Ascending aorta (tissue), 2 donors: ENCODE measurements at places on chromosomes 7 and 10.

- H3K4me3 ChIP-seq: no peak overlapping the region
- H3K4me1 ChIP-seq: no peaks in the 10 kb centered on the region
- DNase-seq: no peak
- H3K36me3 ChIP-seq: no peaks in the 10 kb centered on the region
- no peaks in the 10 kb centered on the region for H3K27me3 ChIP-seq
These were observed 86.6 kb downstream of the AHCYL2 start for GRCh38 chr7:129311429-129311828.

- no peaks in the 10 kb centered on the region for H3K27me3 ChIP-seq
- no peak overlapping the region for H3K27ac ChIP-seq
- H3K4me1 ChIP-seq: no peaks in the 10 kb centered on the region
These were observed 100.8 kb downstream of the DNAJB6 start for GRCh38 chr7:157437519-157438061.

GRCh38 chr7:909358-910329, 33.3 kb downstream of the GET4 start:
- peak; percentile 80 for DNase-seq
- no peaks in the 10 kb centered on the region for H3K4me1 ChIP-seq
- peak overlapping the region; percentile 61 for H3K4me3 ChIP-seq
- H3K27ac ChIP-seq: no peak overlapping the region
- no peaks in the 10 kb centered on the region for H3K36me3 ChIP-seq

DNA sequence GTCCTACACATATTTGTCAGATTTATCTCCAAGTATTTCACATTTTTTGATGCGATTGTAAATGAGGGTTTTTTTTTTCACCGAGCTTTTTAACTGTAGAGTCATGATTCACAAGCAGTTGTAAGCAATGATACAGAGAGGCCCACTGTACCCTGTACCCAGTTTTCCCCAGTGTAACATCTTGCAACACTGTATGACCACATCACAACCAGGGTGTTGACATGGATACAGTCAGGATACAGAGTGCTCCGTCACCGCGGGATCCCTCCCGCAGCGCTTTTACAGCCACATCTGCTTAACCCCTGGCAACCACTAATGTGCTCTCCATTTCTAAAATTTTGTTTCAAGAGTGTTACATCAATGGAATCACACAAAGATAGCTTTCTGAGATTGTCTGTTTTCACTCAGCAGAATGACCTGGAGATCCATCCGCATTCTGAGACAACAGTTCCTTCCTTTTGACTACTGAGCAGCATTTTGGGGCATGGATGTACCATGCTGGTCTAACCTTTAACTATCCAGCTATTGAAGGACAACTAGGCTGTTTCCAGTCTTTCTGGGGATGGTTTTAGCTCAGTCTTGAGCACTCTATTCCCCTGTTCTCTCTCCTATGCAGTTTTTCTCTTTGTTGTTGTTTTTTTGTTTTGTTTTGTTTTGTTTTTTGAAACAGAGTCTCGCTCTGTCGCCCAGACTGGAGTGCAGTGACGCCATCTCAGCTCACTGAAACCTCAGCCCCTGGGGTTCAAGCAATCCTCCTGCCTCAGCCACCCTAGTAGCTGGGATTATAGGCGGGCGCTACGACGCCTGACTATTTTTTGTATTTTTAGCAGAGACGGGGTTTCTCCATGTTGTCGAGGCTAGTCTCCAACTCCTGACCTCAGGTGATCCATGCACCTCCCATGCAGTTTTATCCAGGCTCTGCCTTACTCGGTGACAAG, 25.9 kb downstream of the GPRIN2 start:
- no peak overlapping the region for H3K27ac ChIP-seq
- H3K4me3 ChIP-seq: no peak overlapping the region
- H3K36me3 ChIP-seq: no peaks in the 10 kb centered on the region

DNA sequence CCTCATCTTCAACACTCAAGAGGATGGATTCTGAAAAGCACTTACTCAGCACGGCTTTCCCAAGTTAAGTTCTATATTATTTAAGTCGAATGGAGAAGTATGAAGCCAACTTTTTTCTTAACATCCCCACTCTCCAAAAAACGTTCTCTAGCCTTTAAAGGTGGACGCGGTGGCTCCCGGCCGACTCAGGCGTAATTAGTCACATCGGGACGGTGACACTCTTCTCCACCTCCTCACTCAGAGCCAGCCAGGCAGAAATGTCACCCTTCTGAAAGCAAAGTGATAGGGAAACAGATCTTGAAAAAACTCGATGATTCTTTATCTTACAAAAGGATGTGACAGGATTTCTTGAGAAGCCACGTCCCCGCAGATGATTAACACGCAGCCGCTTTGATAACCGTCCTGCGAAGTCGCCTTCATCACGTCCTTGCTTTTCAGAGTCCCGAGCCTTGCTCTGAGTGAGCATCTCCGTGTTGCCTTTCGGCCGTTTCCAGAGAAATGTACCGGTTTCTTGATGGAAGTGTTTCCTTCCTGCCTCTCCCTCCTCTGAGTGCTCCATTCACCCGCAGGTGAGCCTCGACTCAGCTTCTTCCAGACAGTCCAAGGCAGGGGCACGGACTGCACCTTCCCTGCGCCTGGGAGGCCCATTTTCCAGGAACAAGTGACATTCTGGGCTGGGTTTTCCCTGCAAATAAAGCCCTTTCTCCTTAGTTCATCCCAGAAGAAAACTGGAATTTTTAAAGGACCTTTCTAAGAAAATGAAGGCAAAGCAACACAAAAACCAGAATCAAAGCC, 314.8 kb downstream of the DNAJB6 start:
- no peak for DNase-seq
- no peak overlapping the region for H3K27ac ChIP-seq
- no peaks in the 10 kb centered on the region for H3K27me3 ChIP-seq
- H3K4me1 ChIP-seq: no peaks in the 10 kb centered on the region

DNA sequence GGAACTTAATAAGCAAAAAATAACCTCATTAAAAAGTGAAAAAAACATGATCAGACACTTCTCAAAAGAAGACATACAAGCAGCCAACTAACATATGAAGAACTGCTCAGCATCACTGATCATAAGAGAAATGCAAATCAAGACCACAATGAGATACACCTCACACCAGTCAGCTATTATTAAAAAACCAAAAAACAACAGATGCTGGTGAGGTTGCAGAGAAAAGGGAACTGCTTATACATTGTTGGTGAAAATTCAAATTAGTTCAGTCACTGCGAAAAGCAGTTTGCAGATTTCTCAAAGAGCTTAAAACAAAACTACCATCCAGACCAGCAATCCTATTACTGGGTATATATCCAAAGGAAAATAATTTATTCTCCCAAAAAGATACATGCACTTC, 513.3 kb downstream of the MDFIC start:
- H3K4me1 ChIP-seq: no peaks in the 10 kb centered on the region
- H3K27ac ChIP-seq: no peak overlapping the region
- DNase-seq: no peak
- H3K36me3 ChIP-seq: no peaks in the 10 kb centered on the region
- no peak overlapping the region for H3K4me3 ChIP-seq

- H3K36me3 ChIP-seq: no peaks in the 10 kb centered on the region
- DNase-seq: peak; percentile 14
- no peaks in the 10 kb centered on the region for H3K27me3 ChIP-seq
- H3K27ac ChIP-seq: peak overlapping the region; percentile 45
These were observed 10.3 kb upstream of the ANKRD7 start for GRCh38 chr7:118214051-118214832.

DNA sequence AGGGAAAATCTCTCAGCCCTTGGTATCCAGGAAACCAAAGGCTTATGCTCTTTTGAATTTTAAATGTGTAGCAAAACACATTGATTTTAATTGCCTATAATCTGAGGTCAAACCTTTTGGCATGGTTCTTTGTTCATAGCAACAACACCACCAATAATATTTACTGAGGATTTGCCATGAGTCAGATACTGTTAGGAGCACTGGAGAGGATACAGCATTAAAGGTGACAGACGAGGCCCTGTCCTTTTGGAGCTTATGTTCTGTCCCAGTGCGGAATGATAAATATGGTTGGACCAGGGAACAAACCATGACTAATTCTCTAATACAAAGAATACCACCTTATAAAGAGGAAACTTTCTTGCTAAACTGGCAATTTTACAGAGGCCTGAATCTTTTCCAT, 176.6 kb downstream of the CTNNA3 start:
- no peaks in the 10 kb centered on the region for H3K4me1 ChIP-seq
- H3K36me3 ChIP-seq: no peaks in the 10 kb centered on the region
- H3K27me3 ChIP-seq: no peaks in the 10 kb centered on the region
- DNase-seq: no peak
- no peak overlapping the region for H3K27ac ChIP-seq

DNA sequence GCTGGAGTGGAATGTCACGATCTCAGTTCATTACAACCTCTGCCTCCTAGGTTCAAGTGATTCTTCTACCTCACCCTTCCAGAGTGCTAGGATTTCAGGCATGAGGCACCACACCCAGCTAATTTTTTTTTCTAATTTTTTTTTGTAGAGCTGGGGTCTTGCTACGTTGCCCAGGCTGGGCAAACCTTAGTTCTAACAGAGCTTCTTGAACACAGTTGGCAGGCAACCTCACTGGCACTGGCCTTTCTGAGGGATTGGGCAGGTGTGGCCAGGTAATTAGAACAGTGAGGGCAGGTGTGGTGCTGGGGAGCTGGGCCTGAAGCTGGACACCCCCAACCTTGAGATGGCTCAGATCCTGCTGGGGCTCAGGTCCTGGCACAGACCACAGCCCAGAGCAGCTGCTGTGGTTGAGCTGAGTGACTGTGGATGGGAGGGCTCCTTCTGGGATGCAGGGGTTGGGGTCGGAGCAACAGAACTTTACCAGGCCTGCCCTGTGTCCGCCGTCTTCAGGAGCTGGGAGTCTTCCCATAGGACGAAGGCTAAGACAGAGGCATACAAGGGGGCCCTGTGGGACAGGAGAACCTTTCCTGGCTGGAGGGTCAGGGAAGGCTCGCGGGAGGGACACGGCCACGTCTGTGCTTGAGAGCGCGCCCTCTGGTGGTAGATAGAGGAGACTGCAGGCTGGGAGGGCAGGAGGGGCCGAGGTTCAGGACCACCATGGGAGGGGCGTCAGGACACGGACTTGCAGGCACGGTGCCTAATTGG, 48.2 kb downstream of the COL26A1 start:
- no peak overlapping the region for H3K27ac ChIP-seq
- no peak for DNase-seq
- H3K4me3 ChIP-seq: no peak overlapping the region

DNA sequence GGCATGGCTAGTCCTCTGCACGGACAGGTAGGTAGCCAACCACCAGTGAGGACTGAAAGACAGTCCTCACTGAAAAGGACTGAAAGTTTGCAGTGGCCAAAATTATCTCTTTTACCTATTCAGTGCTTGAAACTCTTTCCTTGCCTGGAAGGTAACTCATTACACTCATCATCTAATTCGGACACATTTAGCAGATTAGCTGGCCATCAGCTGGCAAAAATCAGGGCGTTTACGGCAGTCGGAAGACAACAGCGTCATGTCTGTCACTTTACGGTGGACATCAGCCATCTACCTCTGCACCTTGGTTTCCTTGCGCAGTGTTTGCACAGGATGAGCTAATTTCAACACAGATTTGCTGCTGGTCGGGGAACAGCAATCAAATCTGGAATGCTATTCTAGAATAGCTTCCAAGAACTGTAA, 740 bp downstream of the ANXA7 start:
- H3K4me3 ChIP-seq: peak overlapping the region; percentile 93
- no peaks in the 10 kb centered on the region for H3K27me3 ChIP-seq
- H3K36me3 ChIP-seq: no peaks in the 10 kb centered on the region
- DNase-seq: no peak

GRCh38 chr7:43904533-43905208, 1.7 kb downstream of the URGCP start:
- no peaks in the 10 kb centered on the region for H3K36me3 ChIP-seq
- no peaks in the 10 kb centered on the region for H3K27me3 ChIP-seq
- DNase-seq: no peak
- peaks cover 27% of the 10 kb centered on the region for H3K4me1 ChIP-seq
- peak overlapping the region; percentile 74 for H3K4me3 ChIP-seq

GRCh38 chr7:157044147-157044687, 33.8 kb upstream of the MNX1 start:
- no peaks in the 10 kb centered on the region for H3K36me3 ChIP-seq
- H3K4me3 ChIP-seq: no peak overlapping the region
- DNase-seq: no peak
- no peak overlapping the region for H3K27ac ChIP-seq
- no peaks in the 10 kb centered on the region for H3K27me3 ChIP-seq

DNA sequence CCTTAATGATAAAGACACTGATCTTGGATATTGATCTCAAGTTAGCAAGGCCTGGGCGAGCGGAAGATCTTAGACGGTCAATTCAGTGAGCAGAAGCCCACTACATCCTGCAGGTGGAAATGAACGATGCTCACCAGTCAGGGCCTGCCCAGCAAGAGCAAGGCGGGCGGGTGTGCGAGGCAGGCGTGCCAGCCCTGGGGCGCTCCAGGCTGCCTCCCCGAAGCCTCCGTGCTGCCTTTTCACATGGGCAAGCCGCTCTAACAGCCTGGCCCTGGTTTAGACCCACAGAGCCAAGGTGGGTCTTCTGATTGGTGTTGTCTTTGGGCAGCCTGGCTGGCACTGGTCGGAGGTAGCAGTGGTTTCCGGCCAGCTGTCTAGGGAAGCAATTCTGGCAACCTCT, 475.1 kb upstream of the FOXK1 start:
- H3K4me1 ChIP-seq: no peaks in the 10 kb centered on the region
- no peak for DNase-seq
- H3K4me3 ChIP-seq: no peak overlapping the region
- peaks cover 27% of the 10 kb centered on the region for H3K36me3 ChIP-seq
- H3K27me3 ChIP-seq: no peaks in the 10 kb centered on the region
